ENCODE measurements at places on chromosomes 3 and 15. TPM values are rescaled to one million over a fixed set of nuclear protein-coding genes. Genes with fewer than 3 reads are reported as not detected.

GRCh38 chr3:101850246-101851051 lies 1.1 kb downstream of the NFKBIZ start:
- no peak for DNase-seq

The FSTL1 gene
- polyA plus RNA-seq: 594 TPM

The RASL12 gene
- 8.6 TPM for polyA plus RNA-seq

GRCh38 chr3:122857019-122857418 lies 62.1 kb downstream of the SLC49A4 start:
- DNase-seq: no peak

DNA sequence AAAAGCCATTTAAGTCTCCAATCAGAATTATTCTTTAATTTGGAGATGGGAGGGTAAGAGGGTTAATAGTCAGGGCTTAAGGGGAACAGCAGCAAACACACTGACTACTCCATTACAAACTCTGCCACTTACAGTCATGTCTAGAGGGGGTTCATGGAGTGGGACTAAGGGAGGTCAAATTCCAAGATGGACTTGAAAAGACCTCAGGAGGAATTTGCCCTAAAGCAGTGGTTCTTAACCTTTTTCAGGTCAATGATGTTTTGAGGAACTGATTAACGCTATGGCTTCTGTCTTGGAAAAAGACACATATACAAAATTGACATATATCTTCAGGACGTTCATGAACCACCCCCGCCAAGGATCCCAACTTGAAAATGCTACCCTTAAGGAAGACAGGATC lies 13.9 kb downstream of the GOLIM4 start:
- DNase-seq: no peak

The CCDC9B gene
- polyA plus RNA-seq: 10.8 TPM

The HES1 gene
- polyA plus RNA-seq: 98.7 TPM

Data from right renal pelvis (tissue), 4 donors.